ENCODE measurements at places on chromosomes 6 and 20.

GRCh38 chr6:126724821-126725220 is 384.9 kb downstream of the CENPW start:
- no peak for DNase-seq

- no peak for DNase-seq
Measured at GRCh38 chr6:168533414-168533813, 92.4 kb downstream of the SMOC2 start.

- DNase-seq: no peak
Measured at GRCh38 chr20:23877524-23877923, 2.0 kb downstream of the CST5 start.

GRCh38 chr6:85195243-85195642 is 254.6 kb upstream of the NT5E start:
- DNase-seq: no peak

- no peak for DNase-seq
Measured at GRCh38 chr6:10140824-10141223, 274.1 kb downstream of the TFAP2A start.

DNA sequence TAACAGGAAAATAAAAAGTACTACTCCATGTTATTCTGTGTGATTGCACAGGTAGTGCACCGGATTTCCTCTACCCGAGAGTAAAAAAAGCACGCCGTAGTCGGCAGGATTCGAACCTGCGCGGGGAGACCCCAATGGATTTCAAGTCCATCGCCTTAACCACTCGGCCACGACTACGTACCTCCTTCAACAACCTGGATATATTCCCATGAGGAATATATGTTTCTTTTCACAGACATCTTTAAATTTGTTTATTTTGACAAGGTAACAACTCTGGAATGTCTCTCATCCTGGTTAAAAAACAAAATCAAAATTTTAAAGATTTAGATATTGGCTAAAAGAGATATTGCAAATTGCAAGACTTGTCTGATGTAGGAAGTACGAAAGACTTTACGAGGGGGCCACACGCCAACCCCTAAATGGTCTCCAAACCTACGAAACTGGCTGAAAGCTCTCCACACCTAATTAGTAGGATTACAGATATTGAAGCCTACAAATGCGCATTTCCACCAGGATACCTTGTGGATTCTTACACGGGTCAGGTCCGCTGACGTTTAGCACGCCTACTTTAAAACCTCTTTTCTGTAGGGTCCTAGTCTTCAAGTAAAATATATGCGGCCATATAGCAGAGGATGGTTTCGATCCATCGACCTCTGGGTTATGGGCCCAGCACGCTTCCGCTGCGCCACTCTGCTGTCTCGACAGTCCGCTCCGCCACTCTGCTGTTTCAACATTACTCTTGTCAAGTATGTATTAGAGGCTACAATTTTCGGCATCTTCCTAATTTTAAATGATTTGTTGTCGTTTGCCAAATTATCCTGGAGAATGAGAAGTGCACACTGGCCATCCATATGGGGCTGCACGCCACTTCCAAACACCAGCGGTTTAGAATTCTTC is 52.2 kb upstream of the BTN3A2 start:
- peak; percentile 72 for DNase-seq

All from lower lobe of right lung (tissue), 2 donors.